ENCODE measurements at places on chromosomes 5 and 9. TPM values are rescaled to one million over a fixed set of nuclear protein-coding genes. Genes with fewer than 3 reads are reported as not detected.

LOX gene
- total RNA-seq = not detected

SLC9A3 gene
- 2.6 TPM for total RNA-seq

KCNIP1 gene
- total RNA-seq = not detected

ZNF618 gene
- 0.36 TPM for total RNA-seq

SCGB3A1 gene
- 0.75 TPM for total RNA-seq

Measured in activated CD8-positive, alpha-beta memory T cell treated with anti-CD3 and anti-CD28 coated beads for 36 hours (primary cell).